ENCODE measurements at places on chromosomes 1 and 21. TPM values are rescaled to one million over a fixed set of nuclear protein-coding genes. Genes with fewer than 3 reads are reported as not detected.

The XKR8 gene
- 8.4 TPM for total RNA-seq

The TAF12 gene
- 15.2 TPM for total RNA-seq

The SLAMF8 gene
- total RNA-seq = 4.7 TPM

The GADD45A gene
- total RNA-seq = 43.4 TPM

The PLA2G2A gene
- 83.9 TPM for total RNA-seq

The ZC3H12A gene
- total RNA-seq = 24.0 TPM

The SPRR2G gene
- total RNA-seq = not detected

The SIKE1 gene
- total RNA-seq = 44.9 TPM

The PTCH2 gene
- 0.34 TPM for total RNA-seq

The PTPN7 gene
- 4.7 TPM for total RNA-seq

The C1QTNF12 gene
- 71.6 TPM for total RNA-seq

Data from left colon (tissue), 2 donors.